ENCODE measurements at places on chromosomes 11 and 22.

- no peak for DNase-seq
Measured at GRCh38 chr22:47586038-47586437, 823.6 kb downstream of the TBC1D22A start.

- DNase-seq: no peak
Measured at GRCh38 chr11:24124876-24125275, 372.0 kb upstream of the LUZP2 start.

DNA sequence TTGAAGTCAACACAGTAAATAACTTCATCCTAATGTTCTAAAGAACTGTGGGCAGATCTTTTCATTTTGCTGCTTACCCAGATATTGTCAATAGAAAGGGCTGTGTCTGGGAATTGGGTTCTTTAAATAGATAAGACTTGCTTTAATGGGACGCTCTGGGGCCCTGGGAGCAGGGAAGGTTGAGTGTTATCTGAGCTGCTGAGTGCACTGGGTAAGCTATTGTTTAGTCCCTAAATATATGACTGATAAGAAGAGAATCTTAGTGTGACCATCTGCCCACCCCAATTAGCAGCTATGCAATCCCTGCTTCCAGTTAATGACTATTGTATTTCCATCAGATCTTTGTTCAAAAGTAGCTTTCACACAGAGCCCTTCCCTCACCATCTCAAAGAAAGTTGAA, 44.4 kb downstream of the ARHGAP42 start:
- no peak for DNase-seq

GRCh38 chr11:2744166-2744565, 44.4 kb upstream of the KCNQ1OT1 start:
- DNase-seq: no peak

DNA sequence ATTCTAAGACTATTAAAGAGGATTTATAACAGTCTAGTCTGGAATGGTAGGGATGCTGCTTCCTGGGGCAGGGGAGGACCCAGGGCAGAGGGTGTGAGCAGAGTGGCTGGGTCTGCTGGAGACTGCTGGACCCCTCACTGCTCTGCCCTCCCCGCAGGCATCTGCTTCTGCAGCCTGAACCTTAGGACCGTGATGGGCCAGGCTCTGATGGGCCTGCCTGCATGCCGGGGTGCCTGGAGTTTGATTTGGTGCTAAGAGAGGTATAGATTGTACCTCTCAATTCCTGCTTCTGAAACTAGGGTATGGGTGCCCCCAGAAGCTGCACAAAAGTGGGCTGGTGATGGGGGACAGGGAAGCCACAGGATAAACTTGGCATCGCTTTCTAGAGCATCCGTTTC, 54.9 kb downstream of the CD82 start:
- no peak for DNase-seq

- no peak for DNase-seq
Measured at GRCh38 chr11:12126344-12127019, 16.1 kb downstream of the MICAL2 start.

DNA sequence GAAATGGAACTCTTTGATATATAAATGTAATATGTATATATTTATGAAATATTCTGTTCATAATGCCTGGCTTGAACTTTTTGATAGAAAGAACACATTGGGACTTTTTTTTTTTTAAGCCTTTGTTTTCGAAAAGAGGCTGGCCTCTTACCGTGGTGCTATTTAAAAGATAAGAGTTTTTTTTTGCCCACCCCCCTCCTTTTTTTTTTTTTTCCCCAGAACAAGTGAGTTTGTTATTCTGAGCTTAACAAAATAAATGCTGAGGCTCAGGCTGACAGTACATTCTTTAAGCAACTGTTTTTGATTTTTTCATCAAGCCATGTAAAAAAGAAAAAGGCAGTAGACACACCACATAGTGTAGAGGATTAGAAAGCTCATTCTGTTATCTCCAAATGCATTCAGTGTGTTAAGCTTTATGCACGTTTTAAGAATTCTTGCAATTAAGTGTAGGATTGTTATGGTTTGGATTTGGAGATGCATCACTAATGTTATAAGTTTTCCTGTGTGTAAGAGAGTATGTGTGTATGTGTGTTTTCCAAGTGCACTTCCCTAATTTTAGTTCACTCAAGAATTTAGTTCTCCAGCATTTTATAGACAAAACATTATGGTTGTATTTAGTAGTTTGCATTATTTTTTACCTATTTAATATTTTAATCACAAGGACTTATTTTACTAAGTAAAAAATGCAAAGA, 12.0 kb downstream of the PDHX start:
- no peak for DNase-seq

GRCh38 chr22:23269441-23270211, 89.3 kb downstream of the BCR start:
- DNase-seq: no peak

DNA sequence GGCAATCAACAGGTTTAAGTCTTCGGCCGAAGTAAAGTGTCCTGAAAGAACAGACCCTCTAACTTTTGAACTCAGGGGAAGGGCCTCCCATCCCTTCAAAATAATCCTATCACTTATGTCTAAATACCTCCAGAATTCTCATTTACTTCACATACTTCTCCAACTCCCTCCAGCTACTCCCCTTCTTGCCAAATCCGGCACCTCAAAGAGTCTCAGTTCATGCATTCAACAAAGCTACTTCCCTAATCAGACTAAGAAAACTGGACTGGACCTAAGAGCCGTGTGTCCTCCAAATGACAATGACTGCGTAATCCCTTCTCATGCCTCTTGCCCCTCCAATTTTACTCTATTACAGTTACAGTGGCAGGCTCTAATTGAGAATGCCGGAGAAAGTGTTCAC, 1.3 kb downstream of the DDB1 start:
- no peak for DNase-seq

GRCh38 chr22:50253046-50253915, 2.2 kb upstream of the HDAC10 start:
- no peak for DNase-seq
